ENCODE measurements at places on chromosomes 12 and 14. TPM values are rescaled to one million over a fixed set of nuclear protein-coding genes. Genes with fewer than 3 reads are reported as not detected.

DNA sequence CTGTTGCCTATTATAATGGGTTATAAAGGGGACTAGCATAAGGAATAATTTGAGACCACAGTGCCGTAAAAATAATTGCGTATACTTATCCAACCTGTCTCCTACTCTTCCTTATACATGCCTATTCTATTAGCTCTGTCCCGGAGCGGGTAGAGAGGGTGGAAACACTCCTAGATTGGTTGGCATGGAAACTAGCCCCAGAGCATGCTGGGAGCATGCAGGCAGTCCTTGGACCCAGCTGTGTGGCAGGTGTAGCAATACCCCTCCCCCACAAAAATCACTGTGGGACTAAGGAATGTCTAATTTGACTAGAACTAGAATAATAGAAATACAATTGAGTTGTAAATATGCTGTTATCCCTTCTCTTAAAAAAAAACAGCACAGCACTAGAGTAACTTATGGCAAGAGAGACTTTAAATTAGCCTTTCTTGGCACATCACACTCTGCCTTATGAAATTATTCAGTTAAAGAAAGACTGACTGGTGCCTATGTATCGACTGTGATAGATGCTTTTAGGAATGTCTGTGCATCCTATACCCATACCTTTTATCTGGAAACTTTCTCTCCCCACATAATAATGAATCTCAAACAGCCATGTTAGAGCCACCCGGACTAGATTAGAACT lies 244.0 kb upstream of the DAAM1 start:
- H3K4me1 ChIP-seq, result peaks cover 34% of the 10 kb centered on the region
- no peaks in the 10 kb centered on the region for H3K27me3 ChIP-seq
- DNase-seq, result no peak
- no peak overlapping the region for H3K27ac ChIP-seq

Gene SLC6A12
- 3.0 TPM for total RNA-seq

DNA sequence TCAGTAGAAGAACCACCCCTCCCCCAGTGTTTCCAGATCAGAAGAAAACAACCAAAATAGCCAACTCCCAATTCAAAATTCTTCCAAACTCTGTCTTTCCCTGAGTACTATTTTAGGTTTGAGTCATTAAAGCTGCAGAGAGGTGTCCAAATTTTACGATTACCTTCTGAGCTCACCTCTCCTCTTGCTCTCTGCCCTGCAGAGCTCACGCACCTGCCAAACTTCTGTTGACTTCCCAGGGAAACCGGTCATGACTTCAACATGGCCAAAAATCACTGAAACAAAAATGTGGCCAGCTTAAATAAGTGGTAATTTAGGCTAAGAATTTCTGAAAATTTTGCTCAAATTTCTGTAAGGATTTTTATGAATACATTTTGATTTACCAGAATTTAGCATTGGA lies 70.9 kb upstream of the OTX2 start:
- DNase-seq, result no peak
- no peaks in the 10 kb centered on the region for H3K4me1 ChIP-seq

- no peaks in the 10 kb centered on the region for H3K27me3 ChIP-seq
- peaks cover 16% of the 10 kb centered on the region for H3K4me1 ChIP-seq
- H3K27ac ChIP-seq, result no peak overlapping the region
- H3K4me3 ChIP-seq, result no peak overlapping the region
These were observed 268.9 kb upstream of the ATP2B1 start for GRCh38 chr12:89977405-89978085.

DNA sequence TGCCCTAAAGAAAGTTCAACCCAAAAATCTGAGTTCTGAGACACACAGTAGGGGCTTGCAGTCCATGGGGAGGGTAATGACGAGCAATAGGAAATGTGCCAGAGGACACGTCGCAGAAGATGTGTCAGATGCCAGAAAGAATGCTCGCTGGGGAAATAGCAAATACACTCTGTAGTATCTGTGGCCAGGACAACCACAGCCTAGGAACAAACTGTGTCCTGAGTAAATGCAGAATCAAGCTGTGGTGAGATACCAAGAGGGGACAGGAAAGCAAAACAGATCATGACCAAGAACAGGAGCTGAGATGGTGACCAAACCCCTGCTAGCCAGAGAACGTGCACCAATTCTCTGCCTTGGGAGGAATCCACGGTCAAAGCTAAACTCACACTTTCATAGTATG lies 9.1 kb downstream of the CRACR2A start:
- DNase-seq, result no peak
- H3K27me3 ChIP-seq, result peaks cover 17% of the 10 kb centered on the region
- H3K36me3 ChIP-seq, result peaks cover 3% of the 10 kb centered on the region
- no peak overlapping the region for H3K27ac ChIP-seq
- no peaks in the 10 kb centered on the region for H3K4me1 ChIP-seq
- no peak overlapping the region for H3K4me3 ChIP-seq

Data from type B pancreatic cell (in vitro differentiated cells).